ENCODE measurements at places on chromosomes 5 and 9.

- DNase-seq, result no peak
These were observed 4.4 kb downstream of the NSMF start for GRCh38 chr9:137454597-137455358.

- DNase-seq, result no peak
These were observed 36.2 kb upstream of the CCDC180 start for GRCh38 chr9:97271292-97271691.

- DNase-seq, result no peak
These were observed 12.4 kb upstream of the NFIB start for GRCh38 chr9:14326264-14326826.

DNA sequence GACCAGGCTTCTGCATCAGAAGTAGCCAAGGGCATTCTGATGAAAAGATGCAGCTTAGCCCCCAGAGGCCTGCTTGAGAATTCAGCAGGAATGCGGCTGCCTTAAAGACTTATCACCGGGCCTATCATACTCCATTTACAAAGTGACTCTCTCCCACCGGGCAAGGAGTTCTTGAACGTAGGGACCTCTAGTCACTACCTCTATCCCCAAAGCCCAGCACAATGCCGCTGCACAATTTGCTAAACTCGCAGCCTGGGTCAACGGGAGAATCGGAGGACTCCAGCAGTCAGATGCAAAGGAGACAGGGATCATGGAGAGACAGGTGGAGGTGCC lies 661 bp downstream of the PDCL start:
- no peak for DNase-seq

- peak; percentile 49 for DNase-seq
These were observed 138.9 kb downstream of the C9orf50 start for GRCh38 chr9:129481810-129482511.

GRCh38 chr5:72955143-72955767 lies 586 bp upstream of the FCHO2 start:
- no peak for DNase-seq

GRCh38 chr5:67283275-67283987 lies 86.8 kb upstream of the CD180 start:
- DNase-seq, result no peak

- no peak for DNase-seq
These were observed 12.1 kb upstream of the LAMC3 start for GRCh38 chr9:130996676-130997394.

GRCh38 chr9:22395687-22396141 lies 50.9 kb upstream of the DMRTA1 start:
- no peak for DNase-seq

Data from tibial artery (tissue), 4 donors.